SK-N-SH (cell line): ENCODE measurements at places on chromosomes 7 and 10. TPM values are rescaled to one million over a fixed set of nuclear protein-coding genes. Genes with fewer than 3 reads are reported as not detected.

PRPS1L1 gene
- polyA plus RNA-seq = not detected in 2 replicates

DNA sequence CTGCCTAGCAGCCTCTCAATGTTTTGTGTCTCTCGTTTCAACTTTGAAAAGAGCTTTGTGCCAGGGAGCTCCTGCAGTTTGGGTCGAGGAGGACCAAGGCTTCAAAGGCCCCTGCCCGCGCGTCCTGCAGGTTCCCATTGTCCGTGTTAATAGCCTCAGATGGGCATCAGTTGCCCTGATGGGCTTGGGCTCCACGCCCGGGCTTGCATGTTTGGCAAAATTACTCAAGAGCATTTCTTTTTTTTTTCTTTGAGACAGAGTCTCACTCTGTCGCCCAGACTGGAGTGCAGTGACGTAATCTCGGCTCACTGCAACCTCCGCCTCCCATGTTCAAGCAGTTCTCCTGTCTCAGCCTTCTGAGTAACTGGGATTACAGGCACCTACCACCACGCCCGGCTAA lies 636.6 kb downstream of the SDK1 start:
- no peak for DNase-seq
- no peaks in the 10 kb centered on the region for H3K27me3 ChIP-seq
- no peaks in the 10 kb centered on the region for H3K4me1 ChIP-seq
- no peak overlapping the region for H3K4me3 ChIP-seq

- peaks cover 60% of the 10 kb centered on the region; the same call in 1 of the 2 replicates for H3K27me3 ChIP-seq
- no peaks in the 10 kb centered on the region for H3K4me1 ChIP-seq
- no peaks in the 10 kb centered on the region for H3K36me3 ChIP-seq
- H3K4me3 ChIP-seq = no peak overlapping the region
- H3K27ac ChIP-seq = no peak overlapping the region
Measured at GRCh38 chr10:44771233-44771995, 139.7 kb upstream of the TMEM72 start.

NPSR1 gene
- not detected in 2 replicates for polyA plus RNA-seq

AGAP9 gene
- polyA plus RNA-seq = 9.1 and 9.9 TPM in 2 replicates

GJD4 gene
- polyA plus RNA-seq = not detected in 2 replicates

- no peaks in the 10 kb centered on the region for H3K4me1 ChIP-seq
- H3K36me3 ChIP-seq = peaks cover 7% of the 10 kb centered on the region
- H3K27ac ChIP-seq = no peak overlapping the region
- DNase-seq = no peak
- peak overlapping the region; percentile 88 for H3K4me3 ChIP-seq
- H3K27me3 ChIP-seq = no peaks in the 10 kb centered on the region
Measured at GRCh38 chr10:100265821-100266485, 1.5 kb downstream of the CWF19L1 start.
